ENCODE measurements at places on chromosomes 11 and 22. TPM values are rescaled to one million over a fixed set of nuclear protein-coding genes. Genes with fewer than 3 reads are reported as not detected.

RASGRP2 gene
- polyA plus RNA-seq, result 278 TPM

IGHMBP2 gene
- 5.5 TPM for polyA plus RNA-seq

MAPK11 gene
- polyA plus RNA-seq, result not detected

DEFB131B gene
- polyA plus RNA-seq, result not detected

FGF4 gene
- polyA plus RNA-seq, result not detected

KCNQ1 gene
- polyA plus RNA-seq, result 9.3 TPM

ISX gene
- not detected for polyA plus RNA-seq

PRR5L gene
- polyA plus RNA-seq, result 4.9 TPM

FOSL1 gene
- 0.27 TPM for polyA plus RNA-seq

FOLR2 gene
- not detected for polyA plus RNA-seq

- peak overlapping the region; percentile 85 for H3K4me3 ChIP-seq
- H3K36me3 ChIP-seq, result no peaks in the 10 kb centered on the region
- peaks cover 36% of the 10 kb centered on the region for H3K27me3 ChIP-seq
- peaks cover 34% of the 10 kb centered on the region for H3K4me1 ChIP-seq
Measured at GRCh38 chr22:42284643-42285181, 14.3 kb upstream of the TCF20 start.

GRCh38 chr11:102592634-102593581 is 32.2 kb downstream of the MMP20 start:
- H3K27ac ChIP-seq, result no peak overlapping the region
- H3K36me3 ChIP-seq, result no peaks in the 10 kb centered on the region
- no peak overlapping the region for H3K4me3 ChIP-seq
- H3K4me1 ChIP-seq, result peaks cover 35% of the 10 kb centered on the region
- H3K27me3 ChIP-seq, result no peaks in the 10 kb centered on the region

- no peaks in the 10 kb centered on the region for H3K4me1 ChIP-seq
- peaks cover 36% of the 10 kb centered on the region for H3K27me3 ChIP-seq
- no peak for DNase-seq
Measured at GRCh38 chr11:45361551-45361950, 75.4 kb upstream of the SYT13 start.

DNA sequence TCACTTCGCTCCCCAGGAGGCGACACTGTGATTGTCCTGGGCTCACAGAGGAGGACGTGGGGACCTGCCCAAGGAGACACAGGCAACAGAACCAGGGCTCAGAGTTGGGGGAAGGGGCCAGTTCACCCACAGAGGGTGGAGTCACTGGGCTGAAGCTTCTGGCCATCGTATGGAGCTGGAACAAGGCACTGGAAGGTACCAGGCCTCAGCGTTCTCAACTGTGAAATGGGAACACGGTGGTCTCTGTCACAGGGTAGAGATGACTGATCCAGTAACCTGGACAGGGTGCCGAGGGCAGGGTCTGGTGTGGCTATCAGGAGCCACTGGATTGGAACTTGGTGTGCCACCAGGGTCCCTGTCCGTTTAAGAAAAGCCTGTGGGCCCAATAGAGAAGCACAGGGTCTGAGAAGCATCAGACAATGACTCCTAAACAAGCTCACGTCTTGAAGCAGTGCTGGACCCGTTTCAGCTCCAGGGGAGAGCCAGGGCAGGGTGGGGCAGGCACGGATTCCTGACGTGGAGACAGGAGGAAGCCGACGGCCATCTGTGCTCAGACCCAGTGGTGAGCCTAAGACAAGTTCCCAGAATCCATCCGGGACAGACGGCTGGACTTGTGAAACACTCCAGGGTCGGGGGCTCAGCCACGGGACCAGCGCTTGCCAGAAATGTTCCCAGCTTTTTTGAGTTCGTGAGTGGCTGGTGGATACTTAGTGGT is 25.0 kb upstream of the KCNQ1OT1 start:
- no peak for DNase-seq
- H3K4me1 ChIP-seq, result peaks cover 6% of the 10 kb centered on the region
- no peak overlapping the region for H3K4me3 ChIP-seq
- no peaks in the 10 kb centered on the region for H3K27me3 ChIP-seq
- no peaks in the 10 kb centered on the region for H3K36me3 ChIP-seq
- no peak overlapping the region for H3K27ac ChIP-seq

- H3K4me3 ChIP-seq, result no peak overlapping the region
- H3K36me3 ChIP-seq, result no peaks in the 10 kb centered on the region
- DNase-seq, result no peak
- peaks cover 7% of the 10 kb centered on the region for H3K4me1 ChIP-seq
Measured at GRCh38 chr22:50051930-50052329, 6.2 kb downstream of the TTLL8 start.

GRCh38 chr22:45762545-45763235 is 91.1 kb downstream of the ATXN10 start:
- no peak overlapping the region for H3K27ac ChIP-seq
- peaks cover 5% of the 10 kb centered on the region for H3K36me3 ChIP-seq
- DNase-seq, result no peak
- no peaks in the 10 kb centered on the region for H3K27me3 ChIP-seq

DNA sequence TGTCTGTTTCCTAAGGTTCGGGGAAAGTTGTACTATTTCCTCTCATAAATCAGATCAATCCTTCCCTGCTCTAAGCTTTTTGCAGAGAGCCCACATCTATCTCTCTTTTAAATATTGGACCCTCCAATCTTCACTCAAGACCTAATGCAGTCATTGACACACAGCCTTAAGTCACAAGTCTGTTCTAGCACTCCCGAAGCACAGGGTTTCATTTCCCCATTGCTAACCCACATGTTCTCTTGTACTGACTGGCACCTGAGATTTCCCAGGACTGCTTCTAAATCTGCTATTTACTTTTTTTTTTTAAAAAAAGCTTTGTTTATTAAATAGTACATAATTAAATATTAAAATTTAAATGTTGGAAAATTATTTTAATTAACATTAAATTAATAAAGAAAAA is 674.7 kb downstream of the TBC1D22A start:
- H3K27me3 ChIP-seq, result no peaks in the 10 kb centered on the region
- H3K4me1 ChIP-seq, result no peaks in the 10 kb centered on the region
- no peak overlapping the region for H3K27ac ChIP-seq
- no peak for DNase-seq
- H3K4me3 ChIP-seq, result no peak overlapping the region

DNA sequence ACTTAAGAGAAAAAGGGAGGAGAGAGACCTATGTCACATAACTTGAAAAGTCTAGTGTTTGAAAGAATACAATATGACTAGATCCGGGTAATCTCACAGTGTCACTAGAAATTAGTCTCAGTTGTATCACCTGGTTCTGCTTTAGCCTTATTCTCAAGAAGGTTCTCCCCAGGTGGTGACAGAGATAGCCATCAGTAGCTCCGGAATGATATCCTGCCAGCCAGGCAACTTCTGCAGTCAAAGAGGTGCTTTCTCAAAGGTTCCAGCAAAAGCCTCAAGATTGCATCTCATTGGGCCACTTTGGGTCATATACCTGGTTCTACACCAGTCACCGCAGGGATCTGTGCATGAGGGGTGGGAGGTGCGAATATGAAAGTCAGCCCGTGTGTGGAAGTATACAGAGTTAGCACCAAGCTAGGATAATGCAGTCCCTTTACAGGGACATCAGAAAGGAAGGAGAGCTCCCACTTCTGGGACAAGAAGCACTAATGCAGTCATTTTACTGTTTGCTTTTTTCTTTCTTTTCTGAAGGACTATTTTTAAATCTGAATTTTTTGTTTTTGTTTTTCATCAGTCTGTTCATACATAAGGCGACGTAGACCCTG is 61.1 kb downstream of the CYB5R2 start:
- no peaks in the 10 kb centered on the region for H3K27me3 ChIP-seq
- no peaks in the 10 kb centered on the region for H3K4me1 ChIP-seq
- H3K4me3 ChIP-seq, result no peak overlapping the region
- H3K36me3 ChIP-seq, result peaks cover 33% of the 10 kb centered on the region
- no peak for DNase-seq

DNA sequence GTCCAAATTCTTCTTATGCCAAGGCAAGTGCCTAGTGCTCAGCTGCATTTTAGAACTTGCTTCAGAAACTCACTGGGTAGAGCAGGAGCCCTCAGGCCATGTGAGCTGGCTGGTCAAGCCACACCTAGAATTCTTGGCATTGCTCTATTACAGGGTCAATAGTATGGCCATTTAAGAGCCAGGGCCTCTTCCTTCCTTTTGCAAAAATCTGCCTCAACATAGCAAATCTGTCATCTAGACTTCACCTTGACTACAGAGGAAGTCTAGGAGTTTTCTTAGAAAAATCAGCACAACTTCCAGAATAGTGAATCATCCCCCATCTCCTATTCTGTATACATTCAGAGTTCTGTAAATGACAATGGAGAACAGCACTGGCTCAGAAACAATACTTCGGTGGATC is 112.0 kb upstream of the TTC12 start:
- H3K36me3 ChIP-seq, result no peaks in the 10 kb centered on the region
- no peak overlapping the region for H3K27ac ChIP-seq
- H3K4me1 ChIP-seq, result no peaks in the 10 kb centered on the region
- H3K4me3 ChIP-seq, result no peak overlapping the region

- H3K27me3 ChIP-seq, result peaks cover 7% of the 10 kb centered on the region
Measured at GRCh38 chr22:23065495-23066122, 4.7 kb upstream of the GNAZ start.

GRCh38 chr22:30423301-30423958 is 2.1 kb upstream of the MTFP1 start:
- no peaks in the 10 kb centered on the region for H3K36me3 ChIP-seq
- no peaks in the 10 kb centered on the region for H3K27me3 ChIP-seq
- peak overlapping the region; percentile 99 for H3K4me3 ChIP-seq
- H3K27ac ChIP-seq, result peak overlapping the region; percentile 95
- peaks cover 35% of the 10 kb centered on the region for H3K4me1 ChIP-seq

DNA sequence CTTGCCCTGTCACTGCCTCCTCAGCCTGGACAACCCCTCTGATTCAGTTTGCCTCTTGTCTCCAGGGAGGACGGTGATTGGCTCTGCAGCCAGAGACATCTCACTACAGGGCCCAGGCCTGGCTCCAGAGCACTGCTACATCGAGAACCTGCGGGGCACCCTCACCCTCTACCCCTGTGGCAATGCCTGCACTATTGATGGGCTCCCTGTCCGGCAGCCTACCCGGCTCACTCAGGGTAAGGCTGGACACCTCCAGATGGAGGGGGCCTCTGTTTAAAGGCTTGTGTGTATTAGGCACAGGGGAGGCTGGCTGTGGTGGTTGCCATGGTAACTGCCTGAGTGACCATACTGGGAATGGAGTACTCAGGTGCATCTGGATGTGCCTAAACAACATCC is 8.6 kb downstream of the PHLDB1 start:
- DNase-seq, result no peak
- peaks cover 42% of the 10 kb centered on the region for H3K27me3 ChIP-seq
- peaks cover 9% of the 10 kb centered on the region for H3K4me1 ChIP-seq
- H3K27ac ChIP-seq, result no peak overlapping the region
- H3K4me3 ChIP-seq, result no peak overlapping the region
- H3K36me3 ChIP-seq, result no peaks in the 10 kb centered on the region

DNA sequence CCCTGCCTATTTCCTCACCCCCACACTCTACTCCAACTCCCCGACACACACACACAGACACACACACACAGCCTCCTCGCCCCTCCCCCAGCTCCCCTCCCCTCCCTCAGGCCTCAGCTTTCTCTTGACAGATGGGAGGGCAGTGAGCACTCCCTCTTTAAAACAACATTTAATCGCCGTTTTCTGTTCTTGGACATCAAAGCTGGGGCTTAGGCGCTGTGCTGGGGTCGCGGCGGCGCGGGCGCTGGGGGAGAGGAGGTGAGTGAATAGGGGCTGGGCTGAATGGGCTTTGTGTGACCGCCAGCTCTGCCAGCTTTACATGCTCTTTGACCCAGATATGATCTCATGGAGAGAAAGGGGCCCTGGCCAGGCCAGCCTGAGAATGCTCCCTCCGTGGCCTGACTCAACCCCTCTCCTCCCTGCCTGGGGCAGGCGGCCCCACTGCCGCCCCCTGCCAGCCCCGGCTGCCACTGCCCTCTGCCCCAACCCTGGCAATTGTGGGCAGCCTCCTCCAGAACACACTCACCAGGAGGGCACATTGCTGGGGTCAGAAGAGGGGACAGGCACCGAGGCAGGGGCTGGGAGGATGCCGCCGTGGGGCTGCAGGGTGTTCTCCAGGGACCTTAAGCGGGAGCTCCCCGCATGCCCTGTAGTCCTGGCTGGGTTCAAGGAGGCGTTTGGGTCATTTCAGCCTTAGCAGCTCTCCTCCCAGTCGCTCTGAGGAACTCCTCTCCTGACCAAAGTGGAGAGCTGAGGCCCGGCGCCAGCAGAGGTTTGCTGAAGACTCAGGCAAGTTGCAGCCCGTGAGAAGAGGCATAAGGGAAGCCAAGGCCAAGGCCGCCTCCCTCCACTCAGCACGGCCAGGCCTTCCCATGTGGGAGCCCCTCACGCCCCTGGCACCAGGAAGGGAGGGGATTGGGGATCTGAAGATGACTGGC is 38.3 kb upstream of the NNMT start:
- peak overlapping the region; percentile 77 for H3K4me3 ChIP-seq
- peaks cover 30% of the 10 kb centered on the region for H3K4me1 ChIP-seq
- H3K27ac ChIP-seq, result peak overlapping the region; percentile 95
- no peaks in the 10 kb centered on the region for H3K27me3 ChIP-seq
- no peak for DNase-seq

DNA sequence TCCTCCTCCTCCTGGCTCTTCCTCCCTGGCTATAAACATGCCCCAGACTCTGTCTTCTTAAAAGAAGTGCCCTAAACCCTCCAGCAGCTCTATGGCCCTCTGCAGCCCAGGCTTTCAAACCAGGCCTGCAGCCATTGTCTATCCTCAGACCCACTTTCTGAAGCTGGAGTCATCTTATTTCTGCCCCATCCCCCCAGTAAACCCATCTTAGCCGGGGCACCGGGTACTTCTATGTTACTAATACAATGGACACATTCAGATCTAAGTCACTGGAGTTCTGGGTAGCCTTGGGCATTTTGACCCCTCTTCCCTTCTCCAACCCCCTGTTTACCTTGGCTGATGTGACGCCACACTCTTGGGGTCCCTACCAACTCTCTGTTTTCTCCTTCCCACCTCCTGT is 29.7 kb upstream of the CACNG2 start:
- no peak overlapping the region for H3K4me3 ChIP-seq
- peaks cover 16% of the 10 kb centered on the region for H3K36me3 ChIP-seq

- H3K36me3 ChIP-seq, result no peaks in the 10 kb centered on the region
- peak overlapping the region; percentile 79 for H3K27ac ChIP-seq
- no peak for DNase-seq
- peaks cover 12% of the 10 kb centered on the region for H3K27me3 ChIP-seq
Measured at GRCh38 chr11:61957021-61957770, 7.0 kb downstream of the BEST1 start.

- DNase-seq, result no peak
- H3K27me3 ChIP-seq, result peaks cover 37% of the 10 kb centered on the region
- H3K36me3 ChIP-seq, result no peaks in the 10 kb centered on the region
- H3K27ac ChIP-seq, result no peak overlapping the region
- peaks cover 15% of the 10 kb centered on the region for H3K4me1 ChIP-seq
Measured at GRCh38 chr11:118277312-118277711, 13.2 kb upstream of the MPZL2 start.

GRCh38 chr11:73163638-73164174 is 21.6 kb upstream of the FCHSD2 start:
- H3K27me3 ChIP-seq, result no peaks in the 10 kb centered on the region
- peak overlapping the region; percentile 29 for H3K27ac ChIP-seq
- H3K4me1 ChIP-seq, result peaks cover 89% of the 10 kb centered on the region
- no peak overlapping the region for H3K4me3 ChIP-seq

Measured in naive B cell (primary cell).